Tibial artery (tissue), 4 donors: ENCODE measurements at places on chromosomes 16 and 17.

GRCh38 chr17:7528842-7529241 lies 20.0 kb upstream of the TNFSF12 start:
- DNase-seq = no peak
- H3K27ac ChIP-seq = no peak overlapping the region
- H3K4me3 ChIP-seq = no peak overlapping the region
- no peaks in the 10 kb centered on the region for H3K36me3 ChIP-seq
- H3K27me3 ChIP-seq = no peaks in the 10 kb centered on the region

GRCh38 chr17:1298606-1299005 lies 19.1 kb downstream of the TRARG1 start:
- H3K36me3 ChIP-seq = peaks cover 4% of the 10 kb centered on the region
- H3K27ac ChIP-seq = no peak overlapping the region
- no peaks in the 10 kb centered on the region for H3K4me1 ChIP-seq
- DNase-seq = no peak
- H3K4me3 ChIP-seq = no peak overlapping the region

GRCh38 chr16:11143372-11144035 lies 112.5 kb downstream of the SOCS1 start:
- no peak for DNase-seq
- no peak overlapping the region for H3K4me3 ChIP-seq
- H3K36me3 ChIP-seq = no peaks in the 10 kb centered on the region
- H3K27me3 ChIP-seq = no peaks in the 10 kb centered on the region
- H3K4me1 ChIP-seq = peaks cover 20% of the 10 kb centered on the region
- H3K27ac ChIP-seq = no peak overlapping the region

GRCh38 chr17:74037320-74037719 lies 166.2 kb upstream of the RPL38 start:
- H3K4me1 ChIP-seq = no peaks in the 10 kb centered on the region
- H3K36me3 ChIP-seq = no peaks in the 10 kb centered on the region
- DNase-seq = no peak
- H3K4me3 ChIP-seq = no peak overlapping the region

GRCh38 chr17:69715656-69716055 lies 301.2 kb downstream of the MAP2K6 start:
- H3K4me1 ChIP-seq = no peaks in the 10 kb centered on the region
- H3K27me3 ChIP-seq = no peaks in the 10 kb centered on the region
- no peak overlapping the region for H3K4me3 ChIP-seq
- no peak for DNase-seq
- H3K27ac ChIP-seq = no peak overlapping the region
- H3K36me3 ChIP-seq = no peaks in the 10 kb centered on the region
